ENCODE measurements at places on chromosomes 13 and 19. TPM values are rescaled to one million over a fixed set of nuclear protein-coding genes. Genes with fewer than 3 reads are reported as not detected.

PSG5 gene
- total RNA-seq, result not detected

DNA sequence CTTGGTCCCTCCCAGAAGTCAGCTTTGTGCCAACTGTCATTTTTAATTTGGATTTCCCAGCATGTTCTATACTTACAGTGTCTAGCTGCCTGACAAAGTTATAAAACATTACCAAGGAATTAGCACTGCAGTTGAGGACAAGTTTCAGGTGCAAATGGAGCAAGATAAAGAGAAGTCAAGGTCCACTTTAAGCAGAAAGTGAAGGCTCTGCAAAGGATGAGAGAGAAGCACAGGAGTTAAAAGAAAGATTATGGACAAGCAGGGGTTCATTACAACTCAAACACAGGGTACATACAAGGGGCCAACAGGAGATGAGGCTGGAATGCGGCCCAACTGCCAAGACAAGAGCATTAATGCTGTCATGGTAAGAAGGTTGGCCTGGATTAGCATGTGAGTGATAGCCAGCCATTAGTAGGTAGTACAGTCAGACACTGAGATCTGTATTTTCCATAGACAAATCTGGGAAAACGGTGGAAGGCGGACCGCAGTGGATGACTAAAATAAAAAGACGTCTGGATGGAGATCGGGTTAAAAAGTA lies 17.6 kb downstream of the UBL3 start:
- DNase-seq, result no peak

GRCh38 chr19:30090476-30090875 lies 148.4 kb downstream of the URI1 start:
- DNase-seq, result no peak

DACT3 gene
- total RNA-seq, result 15.2 TPM

FCHO1 gene
- total RNA-seq, result 0.75 TPM

C1QTNF9B gene
- total RNA-seq, result 1.9 TPM

- DNase-seq, result peak; percentile 68
These were observed 713 bp downstream of the KRI1 start for GRCh38 chr19:10565028-10565566.

OR7C1 gene
- total RNA-seq, result not detected

- no peak for DNase-seq
These were observed 55.4 kb upstream of the USE1 start for GRCh38 chr19:17159466-17160393.

GRCh38 chr19:1616396-1616795 lies 11.1 kb upstream of the UQCR11 start:
- DNase-seq, result no peak

- no peak for DNase-seq
These were observed 2.2 kb upstream of the LSR start for GRCh38 chr19:35246466-35247092.

DNA sequence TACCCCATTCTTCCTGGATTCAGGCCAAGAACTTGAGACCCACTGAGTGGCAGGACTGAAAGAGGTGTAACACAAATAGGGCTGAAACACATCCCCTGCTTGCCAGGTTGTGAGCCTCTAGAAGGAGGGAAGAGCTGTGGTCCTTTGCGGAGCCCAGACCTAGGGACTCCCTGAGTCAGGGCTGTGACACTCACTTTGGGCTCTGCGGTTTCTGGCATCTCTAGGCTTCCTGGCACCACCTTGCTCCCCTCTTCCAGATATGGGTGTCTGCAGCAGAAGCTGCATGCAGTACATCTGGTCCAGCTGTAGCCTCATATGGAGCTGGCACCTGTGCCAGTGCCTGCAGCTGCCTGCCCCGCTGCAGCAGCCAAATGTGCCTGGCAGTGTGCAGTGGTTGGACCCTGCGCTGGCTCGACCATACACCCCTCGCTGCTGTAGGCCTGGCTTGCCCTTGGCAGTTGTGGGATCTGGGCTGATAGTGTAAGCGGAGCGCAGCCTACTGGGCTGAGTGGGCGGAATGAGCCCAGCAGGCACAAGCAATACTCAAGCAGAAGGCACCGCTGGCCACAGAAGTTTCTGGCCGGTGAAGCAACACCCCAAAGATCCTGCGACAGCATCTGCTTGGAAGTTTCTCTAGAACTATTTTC lies 290.4 kb downstream of the SLITRK6 start:
- peak; percentile 41 for DNase-seq

GJB6 gene
- total RNA-seq, result not detected

- no peak for DNase-seq
These were observed 71.5 kb downstream of the DNAJC15 start for GRCh38 chr13:43094901-43095300.

TEX26 gene
- not detected for total RNA-seq

Measured in Right ventricle myocardium superior (tissue), 1 donor.